Uterus (tissue), 4 donors: ENCODE measurements at places on chromosomes 7 and 10. TPM values are rescaled to one million over a fixed set of nuclear protein-coding genes. Genes with fewer than 3 reads are reported as not detected.

- H3K27ac ChIP-seq = no peak overlapping the region
- no peaks in the 10 kb centered on the region for H3K36me3 ChIP-seq
- no peak overlapping the region for H3K4me3 ChIP-seq
- DNase-seq = no peak
These were observed 693.3 kb downstream of the GRID1 start for GRCh38 chr10:85673270-85673669.

DNA sequence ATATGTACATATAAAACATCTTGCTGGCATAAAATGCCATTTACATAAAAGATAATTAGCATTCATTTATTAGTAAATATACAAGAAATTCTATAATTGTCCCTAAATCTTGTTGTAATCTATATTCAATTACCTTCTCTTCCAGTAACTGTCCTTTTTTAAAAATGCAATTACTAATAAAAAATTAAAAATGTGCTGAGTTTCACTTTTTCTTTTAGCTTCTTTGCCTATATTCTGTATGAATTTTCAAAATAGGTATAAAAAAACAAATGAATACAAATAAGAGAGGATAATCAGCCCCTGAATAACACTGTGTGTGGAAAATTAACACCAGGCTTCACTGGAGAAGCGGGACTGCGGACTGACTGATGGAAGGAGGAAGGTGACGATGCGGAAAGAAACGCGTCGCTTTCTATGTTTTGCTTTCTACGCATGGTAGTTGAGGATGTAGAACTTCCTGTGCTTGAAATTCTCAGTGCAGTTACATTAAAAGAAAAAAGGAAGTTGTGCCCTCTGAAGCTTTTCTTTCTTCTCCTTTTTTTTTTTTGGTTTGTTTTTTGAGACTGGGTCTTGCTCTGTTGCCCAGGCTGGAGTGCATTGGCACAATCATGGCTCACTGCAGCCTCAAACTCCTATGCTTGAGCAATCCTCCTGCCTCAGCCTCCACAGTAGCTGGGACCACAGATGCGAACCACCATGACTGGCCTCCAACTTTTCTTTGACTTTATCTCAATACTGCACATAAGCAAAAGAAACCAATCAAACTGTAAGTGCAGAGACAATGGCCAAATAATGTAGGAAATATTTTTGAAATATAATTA lies 7.4 kb upstream of the ZMYND11 start:
- no peaks in the 10 kb centered on the region for H3K36me3 ChIP-seq
- DNase-seq = no peak
- H3K4me1 ChIP-seq = no peaks in the 10 kb centered on the region
- H3K4me3 ChIP-seq = no peak overlapping the region
- H3K27ac ChIP-seq = no peak overlapping the region
- H3K27me3 ChIP-seq = no peaks in the 10 kb centered on the region

The ANKRD61 gene
- not detected for total RNA-seq

The ZPBP gene
- total RNA-seq = not detected
